ENCODE measurements at places on chromosomes 7 and 10.

DNA sequence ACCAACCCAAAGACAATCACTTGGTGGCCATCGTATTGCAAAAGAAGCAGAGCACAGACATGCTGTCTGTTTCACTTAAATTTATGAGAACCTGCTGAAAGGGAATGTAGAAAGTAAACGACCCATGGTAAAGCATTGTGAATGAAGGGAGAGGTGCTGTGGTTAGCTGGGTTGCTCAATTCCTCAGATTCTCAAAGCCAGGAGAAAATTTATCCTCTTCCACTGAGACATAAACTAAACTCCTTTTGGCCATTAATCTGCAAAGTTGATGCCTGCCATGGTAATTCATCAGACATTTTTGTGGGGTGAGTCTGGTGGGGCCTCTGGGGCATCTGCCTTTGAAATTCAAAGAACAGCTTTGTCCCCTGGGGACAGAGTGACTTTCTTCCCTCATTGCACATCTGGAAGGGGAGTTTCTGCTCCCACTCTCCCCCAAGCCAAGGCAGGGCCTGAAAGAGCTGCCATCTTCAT, 951.0 kb downstream of the LRMDA start:
- DNase-seq, result no peak

DNA sequence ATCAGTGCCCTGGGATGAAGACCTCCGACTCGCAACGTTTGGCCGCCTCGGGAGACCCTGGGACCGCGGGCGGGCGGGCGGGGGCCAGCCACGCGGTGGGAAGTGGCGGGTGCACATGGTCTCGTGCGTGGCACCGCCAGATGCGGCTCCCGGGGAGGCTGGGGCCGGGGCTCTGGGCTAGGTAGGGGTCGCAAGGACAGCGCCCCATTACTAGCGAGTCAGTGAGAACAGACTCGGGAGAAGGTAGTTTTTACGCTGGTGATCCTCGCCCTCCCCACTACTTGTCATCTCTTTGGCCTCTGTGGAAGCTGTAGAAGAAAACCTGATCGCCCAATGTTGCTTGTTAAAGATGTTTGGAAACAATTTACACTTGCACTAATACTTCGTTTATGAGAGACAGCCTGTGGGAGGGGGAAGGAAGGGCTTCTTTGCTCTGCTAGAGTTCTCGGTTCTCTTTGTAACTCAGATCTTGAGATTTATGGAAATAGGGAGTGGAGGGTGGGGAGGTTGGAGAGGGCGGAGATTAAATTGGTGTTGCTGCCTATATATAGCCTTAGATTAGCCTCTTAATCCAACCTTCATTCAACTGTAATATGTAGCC, 591 bp downstream of the BZW2 start:
- DNase-seq, result no peak

GRCh38 chr7:98365863-98366561, 34.9 kb downstream of the BAIAP2L1 start:
- no peak for DNase-seq

GRCh38 chr10:126380352-126381076, 7.8 kb downstream of the ADAM12 start:
- DNase-seq, result no peak

- no peak for DNase-seq
Measured at GRCh38 chr10:87660484-87661133, 931 bp downstream of the PAPSS2 start.

GRCh38 chr10:71737834-71738197, 18.2 kb upstream of the C10orf105 start:
- no peak for DNase-seq

- no peak for DNase-seq
Measured at GRCh38 chr7:147251751-147252325, 1135.2 kb downstream of the CNTNAP2 start.

GRCh38 chr7:90777041-90777440, 180.9 kb downstream of the CDK14 start:
- no peak for DNase-seq

- DNase-seq, result no peak
Measured at GRCh38 chr10:70358446-70358845, 24.0 kb downstream of the LRRC20 start.

GRCh38 chr10:93440591-93441091, 41.5 kb downstream of the MYOF start:
- no peak for DNase-seq

DNA sequence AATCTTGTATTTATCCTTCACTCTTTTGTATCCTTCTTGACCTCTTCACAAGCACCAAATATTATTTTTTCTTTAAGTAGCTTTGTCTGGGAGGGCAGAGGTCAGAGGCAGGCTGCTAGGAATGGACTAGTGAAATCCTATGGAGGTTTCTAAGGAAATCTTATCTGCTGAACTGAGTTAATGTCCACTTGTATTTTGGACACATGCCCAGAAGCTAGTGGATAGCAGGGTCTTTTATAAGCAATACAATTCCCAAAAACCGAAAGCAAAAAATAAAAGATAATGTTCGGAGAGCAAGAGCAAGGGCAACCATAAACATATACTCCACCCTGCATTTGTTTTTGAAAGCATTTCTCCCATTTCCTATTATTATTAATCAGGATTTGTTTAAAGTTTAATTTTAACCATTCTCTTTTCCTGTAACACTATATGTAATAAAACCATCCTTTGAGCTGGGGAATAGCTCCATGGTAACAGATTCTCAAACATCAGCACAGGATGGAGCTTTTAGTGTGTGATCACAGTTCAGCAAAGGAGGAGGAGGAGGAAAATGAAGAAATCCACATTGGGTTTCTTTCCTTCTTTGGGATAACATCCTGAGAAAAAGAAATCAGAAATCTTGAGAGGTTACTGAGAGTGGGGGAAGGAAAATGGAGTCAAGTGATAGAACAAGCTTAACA, 328.2 kb upstream of the LRRN3 start:
- DNase-seq, result no peak

- no peak for DNase-seq
Measured at GRCh38 chr10:17418249-17418648, 36.1 kb downstream of the ST8SIA6 start.

GRCh38 chr10:11678074-11678793, 63.9 kb upstream of the ECHDC3 start:
- no peak for DNase-seq

DNA sequence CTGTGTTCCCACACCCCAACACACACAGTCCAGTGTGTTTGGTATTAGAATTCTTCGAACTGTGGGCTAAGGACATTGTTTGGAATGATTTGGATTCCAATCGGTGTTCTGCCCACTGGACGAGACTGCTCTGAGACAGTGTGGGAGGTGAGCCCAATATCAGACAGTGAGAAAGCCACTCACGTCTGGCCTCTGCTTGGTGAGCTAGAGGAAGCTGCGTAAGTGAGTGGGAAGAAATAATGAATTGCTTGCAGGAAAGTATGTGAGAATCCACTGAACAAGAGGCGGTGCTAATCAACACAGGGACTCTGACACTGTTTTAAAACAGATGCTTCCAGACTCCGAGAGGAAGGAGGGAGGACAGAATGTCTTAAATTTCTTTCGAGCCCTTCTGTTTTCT, 675.0 kb upstream of the ANKRD30A start:
- no peak for DNase-seq

GRCh38 chr10:80104066-80104926, 25.8 kb downstream of the TMEM254 start:
- peak; percentile 56 for DNase-seq

DNA sequence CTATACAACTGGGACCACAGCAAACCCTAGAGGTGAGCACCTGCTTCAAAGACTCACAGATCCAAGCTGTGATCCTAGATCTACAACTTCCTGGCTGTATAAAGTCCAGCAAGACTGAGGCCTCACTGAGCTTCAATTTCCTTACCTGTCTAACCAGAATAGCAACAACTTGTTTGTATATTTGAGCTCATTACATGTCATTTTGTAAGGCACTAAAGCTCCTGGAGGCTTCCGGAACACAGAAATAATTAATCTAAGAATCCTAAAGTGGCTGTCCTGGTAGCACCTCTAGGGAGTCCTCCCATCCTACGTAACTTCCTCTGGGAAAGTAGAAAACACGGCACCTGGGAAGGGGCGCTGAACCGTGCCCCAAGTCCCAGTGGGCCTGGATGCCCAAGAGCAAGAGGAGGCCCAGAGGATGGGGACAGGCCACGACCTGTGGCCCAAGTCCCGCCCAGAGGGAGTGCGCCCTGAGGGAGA, 39.4 kb downstream of the HK1 start:
- no peak for DNase-seq

GRCh38 chr10:108789919-108790318, 1133.4 kb downstream of the XPNPEP1 start:
- no peak for DNase-seq

- no peak for DNase-seq
Measured at GRCh38 chr7:117916309-117916708, 43.1 kb upstream of the CTTNBP2 start.

DNA sequence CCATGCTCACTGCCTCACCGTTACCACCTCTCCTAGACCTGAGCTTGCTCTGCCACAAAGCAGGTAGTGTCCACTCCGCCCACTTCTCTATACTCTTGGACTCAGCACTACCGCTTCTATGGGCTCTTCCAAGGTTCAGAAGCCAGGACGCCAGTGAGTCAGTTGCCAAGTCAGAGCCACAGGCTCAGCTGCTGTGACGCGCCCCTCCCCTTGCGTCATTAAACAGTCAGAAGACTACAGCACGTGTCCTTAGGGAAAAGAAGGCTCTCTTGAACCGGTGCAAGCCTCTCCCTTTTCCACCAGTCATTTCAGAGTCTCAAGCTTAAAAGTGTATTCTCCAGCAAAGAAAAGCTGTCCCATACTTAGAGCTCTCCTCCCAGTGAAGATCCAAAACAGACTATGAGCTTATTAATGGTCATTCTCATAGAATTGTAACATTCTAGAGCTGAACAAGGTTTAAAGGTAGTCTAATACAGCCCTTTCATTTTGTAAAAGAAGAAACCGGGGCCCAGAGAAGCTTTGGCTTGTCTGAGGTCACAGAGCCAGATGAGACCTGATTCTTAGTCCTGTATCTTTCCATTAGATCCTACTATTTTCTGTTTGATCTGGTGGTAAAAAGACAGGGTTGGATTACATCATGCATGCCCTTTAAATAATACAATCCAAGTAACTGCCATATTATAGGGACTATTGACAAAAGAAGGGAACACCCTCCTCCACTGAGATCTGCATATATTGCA, 40.9 kb upstream of the MET start:
- DNase-seq, result no peak

DNA sequence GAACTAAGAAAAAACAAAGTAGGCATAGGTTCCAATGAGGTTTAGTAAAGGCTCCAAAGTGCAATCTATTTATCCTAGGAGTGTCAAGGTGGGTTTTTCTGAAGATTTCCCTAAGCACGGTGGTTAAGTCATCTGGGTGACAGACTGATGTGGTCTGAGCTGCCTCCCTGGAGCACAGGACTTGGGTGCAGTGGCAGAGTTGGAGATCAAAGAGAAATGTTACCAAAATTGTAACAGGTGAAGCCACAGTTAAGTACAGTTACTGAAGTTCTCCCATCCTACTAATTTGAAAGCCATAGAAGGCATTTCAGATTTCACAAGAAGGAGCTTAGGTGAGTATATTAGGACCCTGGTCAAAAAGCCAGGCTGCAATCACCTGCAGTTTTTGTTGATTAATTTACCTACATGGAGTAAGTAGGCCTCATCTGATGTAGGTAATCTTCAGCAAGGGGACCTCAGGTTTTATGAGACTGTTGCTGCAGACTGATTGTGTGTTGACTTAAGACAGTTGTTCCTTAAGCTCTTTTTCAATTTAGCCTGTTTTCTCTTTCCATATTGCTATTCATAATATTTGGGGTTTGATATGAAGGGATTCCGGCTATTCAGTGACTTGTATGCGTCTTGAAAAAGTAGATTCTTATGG, 3.0 kb downstream of the DLX6 start:
- DNase-seq, result no peak

DNA sequence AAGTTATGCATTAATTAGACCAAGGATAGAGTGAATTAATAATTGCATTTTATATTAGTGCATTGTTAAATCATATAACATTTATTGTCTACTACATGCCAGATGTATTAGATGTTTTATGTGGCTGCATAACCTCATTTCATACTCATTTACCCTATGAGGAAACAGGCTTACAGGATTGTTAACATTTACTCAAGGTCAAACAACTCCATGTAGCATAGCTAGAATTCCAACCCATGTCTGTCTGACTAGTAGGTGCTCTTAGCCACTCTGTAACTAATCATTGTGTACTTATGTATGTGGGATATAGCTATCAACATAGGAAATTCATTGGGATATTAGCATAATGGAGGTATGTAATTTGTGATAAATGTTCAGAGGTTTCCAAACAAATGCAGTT, 46.3 kb downstream of the PHYHIPL start:
- DNase-seq, result no peak

- DNase-seq, result no peak
Measured at GRCh38 chr7:95059842-95060313, 152.5 kb downstream of the PPP1R9A start.

DNA sequence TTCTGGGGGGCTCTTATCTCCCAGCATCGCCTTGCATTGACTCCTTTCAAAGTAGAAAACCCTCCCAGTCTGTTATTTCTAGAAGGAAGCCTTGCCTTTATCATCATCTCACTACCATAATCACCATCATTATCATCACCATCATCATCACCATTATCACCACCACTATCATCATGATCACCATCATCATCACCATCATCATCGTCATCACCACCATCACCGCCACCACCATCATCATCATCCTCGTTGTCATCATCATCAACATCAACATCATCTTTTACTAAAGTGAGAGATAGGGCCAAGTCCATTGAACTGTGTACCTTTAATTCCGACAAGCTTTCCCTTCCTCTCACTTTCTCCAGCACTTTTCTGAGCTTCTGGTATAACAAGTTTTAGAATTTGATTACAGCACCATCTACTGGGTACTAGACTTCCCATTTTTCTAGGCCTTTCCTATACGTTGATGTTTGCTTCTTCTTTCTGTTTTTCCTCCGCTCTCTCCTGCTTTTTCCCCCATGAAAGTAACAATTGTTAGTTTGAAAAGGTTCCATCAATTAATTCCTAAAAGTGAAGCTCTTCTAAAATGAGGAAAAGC, 226.4 kb downstream of the BUB3 start:
- peak; percentile 3 for DNase-seq

- DNase-seq, result no peak
Measured at GRCh38 chr10:91103384-91104192, 116.9 kb upstream of the PCGF5 start.

DNA sequence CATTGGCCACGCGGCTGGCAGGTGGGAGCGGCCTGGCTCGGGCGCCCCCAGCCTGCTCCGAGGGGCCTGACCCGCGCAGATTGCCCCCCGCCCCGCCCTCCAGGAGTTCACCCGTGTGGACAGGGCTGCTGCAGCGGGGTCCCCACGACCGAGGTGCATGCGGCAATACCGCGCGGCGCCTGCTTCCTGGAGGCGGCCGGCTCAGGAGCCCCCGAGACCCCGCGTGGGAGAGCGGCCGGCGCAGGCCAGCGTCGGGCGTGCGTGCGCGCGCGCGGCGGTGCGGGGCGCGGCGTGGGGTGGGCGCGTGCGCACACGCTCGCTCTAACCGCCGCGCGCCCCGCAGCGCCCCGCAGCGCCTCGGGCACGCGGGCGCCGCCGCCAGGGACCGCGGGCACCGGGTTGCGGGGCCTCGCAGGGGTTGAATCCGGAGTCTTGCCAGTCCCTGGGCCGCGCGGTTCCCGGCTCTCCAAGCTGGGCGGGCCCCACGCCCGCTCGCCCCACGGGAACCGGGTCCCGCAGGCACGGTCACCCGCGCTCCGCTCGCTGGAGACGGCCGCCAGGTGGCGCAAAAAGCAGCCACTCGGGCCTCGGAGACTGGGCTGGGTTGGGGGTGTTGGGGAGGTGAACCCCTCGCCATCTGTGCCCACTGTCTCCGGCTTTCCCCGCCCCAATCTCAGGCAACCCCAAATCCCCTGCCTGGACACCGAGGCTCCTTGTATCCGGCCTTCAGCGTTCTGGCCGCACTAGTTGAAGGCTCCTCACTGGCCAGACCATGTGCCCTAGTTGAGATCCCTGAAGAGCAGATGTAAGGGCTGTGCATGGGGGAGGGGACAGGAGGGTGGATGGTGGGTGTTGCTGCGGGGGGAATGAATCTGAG, 1.3 kb upstream of the ACHE start:
- peak; percentile 67 for DNase-seq

All from CD4-positive, alpha-beta T cell treated with Interleukin-17A for 1 hour (primary cell).